ENCODE measurements at places on chromosomes 1 and 21.

- no peak for DNase-seq
Observed at GRCh38 chr1:53308506-53308905, 19.4 kb downstream of the LRP8 start.

- DNase-seq: no peak
Observed at GRCh38 chr1:232457595-232457994, 172.3 kb downstream of the SIPA1L2 start.

GRCh38 chr1:208909011-208909984 lies 665.1 kb upstream of the PLXNA2 start:
- no peak for DNase-seq

DNA sequence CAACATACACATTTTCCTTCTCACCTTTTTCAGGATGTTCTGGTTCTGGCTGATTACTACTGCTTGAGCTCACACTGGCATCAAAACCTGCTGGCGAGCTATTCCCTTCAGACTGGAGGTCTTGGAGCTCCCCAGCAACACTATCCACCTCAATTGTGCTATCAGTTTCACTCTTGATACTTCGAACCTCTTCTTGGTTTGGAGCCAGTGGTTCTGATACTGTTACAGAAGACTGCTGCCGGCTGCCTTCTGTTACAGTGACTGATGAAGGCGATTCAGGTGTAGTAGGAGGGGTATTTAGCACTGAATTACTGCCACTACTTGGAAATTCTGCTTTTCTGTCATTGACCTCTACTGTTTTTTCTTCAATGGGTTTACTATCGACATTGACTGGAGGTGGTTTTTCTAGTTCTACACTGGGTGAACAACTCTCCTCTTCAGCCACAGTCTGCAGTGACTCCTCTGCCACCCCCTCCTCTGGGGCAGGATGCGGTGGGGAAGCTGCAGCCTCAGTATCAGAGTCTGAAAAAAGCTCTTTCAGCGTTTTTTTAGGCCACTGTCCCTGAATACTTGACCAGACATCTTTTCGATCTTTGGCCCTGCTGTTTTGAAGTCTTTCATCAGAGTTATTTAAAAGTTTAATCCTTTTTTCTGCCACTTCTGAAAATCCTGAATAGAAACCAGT lies 20.7 kb upstream of the RBM34 start:
- no peak for DNase-seq

DNA sequence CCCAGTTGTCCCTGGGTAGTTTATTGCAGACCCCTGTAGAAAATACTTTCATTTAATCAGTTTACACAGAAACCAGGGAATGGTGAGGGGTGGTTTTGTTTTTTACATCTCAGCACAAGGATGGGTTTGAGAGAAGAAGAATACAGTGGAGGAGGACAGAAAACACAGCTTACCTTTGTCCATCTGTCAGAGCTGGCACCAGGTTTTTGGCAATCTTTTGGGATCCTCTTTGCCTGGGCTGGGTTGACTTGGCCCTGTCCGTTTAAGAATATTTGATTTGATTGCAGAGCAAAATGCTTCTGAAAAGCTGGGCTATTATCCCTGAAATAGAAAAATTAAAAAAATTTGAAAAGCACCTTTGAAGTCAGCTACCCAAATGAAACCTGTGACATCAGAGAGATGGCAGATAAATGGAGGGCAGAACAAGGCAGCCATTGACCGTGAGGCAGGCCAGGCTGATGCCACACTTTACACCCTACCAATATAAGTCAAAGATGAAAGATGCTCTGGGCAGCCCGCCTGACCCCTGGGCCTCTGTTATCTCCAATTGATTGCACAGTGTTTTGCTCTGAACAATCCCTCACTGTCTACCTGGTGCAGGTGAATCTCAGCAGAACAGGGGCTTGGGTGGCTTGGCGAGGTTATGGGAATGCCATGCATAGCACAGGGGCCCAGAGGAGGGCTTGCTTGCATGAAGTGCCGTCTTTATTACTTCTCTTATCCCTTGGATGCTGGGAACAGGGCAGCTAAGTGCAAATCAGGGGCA lies 218.8 kb downstream of the LMX1A start:
- DNase-seq: no peak

DNA sequence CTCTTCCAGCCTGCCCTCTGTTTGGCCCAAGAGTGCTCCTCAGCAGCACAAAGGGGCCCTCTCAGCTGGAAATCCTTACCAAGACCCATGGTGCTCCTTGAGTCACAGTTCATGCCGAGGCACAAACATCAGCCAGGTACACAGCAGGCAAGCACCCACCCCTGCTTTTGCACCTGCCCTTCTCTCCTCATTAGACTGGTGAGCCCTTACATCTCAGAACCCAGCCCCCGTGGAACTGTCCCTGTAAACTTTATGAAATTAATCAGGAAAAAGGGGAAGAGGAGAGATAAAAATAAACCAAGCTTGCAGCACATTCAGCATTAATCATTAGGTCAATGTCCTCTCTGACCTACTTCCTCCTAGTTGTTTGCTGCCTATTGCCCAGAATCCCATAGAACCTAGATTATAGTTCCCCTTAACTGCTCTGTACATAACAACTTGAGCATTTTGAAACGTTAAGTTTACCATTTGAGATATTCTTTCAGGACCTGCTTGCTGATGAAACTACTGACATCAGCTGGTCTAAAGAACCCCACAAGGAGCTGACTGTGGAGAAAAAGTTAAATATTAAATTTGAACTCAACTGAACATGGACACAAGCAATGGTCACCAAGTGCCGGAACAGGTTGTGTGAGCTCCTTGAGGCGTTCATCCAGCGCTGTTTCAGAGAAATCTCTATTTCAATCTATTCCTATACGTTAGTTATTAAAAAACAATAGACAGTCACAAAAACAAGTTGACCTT lies 738.4 kb downstream of the MATN1 start:
- no peak for DNase-seq

DNA sequence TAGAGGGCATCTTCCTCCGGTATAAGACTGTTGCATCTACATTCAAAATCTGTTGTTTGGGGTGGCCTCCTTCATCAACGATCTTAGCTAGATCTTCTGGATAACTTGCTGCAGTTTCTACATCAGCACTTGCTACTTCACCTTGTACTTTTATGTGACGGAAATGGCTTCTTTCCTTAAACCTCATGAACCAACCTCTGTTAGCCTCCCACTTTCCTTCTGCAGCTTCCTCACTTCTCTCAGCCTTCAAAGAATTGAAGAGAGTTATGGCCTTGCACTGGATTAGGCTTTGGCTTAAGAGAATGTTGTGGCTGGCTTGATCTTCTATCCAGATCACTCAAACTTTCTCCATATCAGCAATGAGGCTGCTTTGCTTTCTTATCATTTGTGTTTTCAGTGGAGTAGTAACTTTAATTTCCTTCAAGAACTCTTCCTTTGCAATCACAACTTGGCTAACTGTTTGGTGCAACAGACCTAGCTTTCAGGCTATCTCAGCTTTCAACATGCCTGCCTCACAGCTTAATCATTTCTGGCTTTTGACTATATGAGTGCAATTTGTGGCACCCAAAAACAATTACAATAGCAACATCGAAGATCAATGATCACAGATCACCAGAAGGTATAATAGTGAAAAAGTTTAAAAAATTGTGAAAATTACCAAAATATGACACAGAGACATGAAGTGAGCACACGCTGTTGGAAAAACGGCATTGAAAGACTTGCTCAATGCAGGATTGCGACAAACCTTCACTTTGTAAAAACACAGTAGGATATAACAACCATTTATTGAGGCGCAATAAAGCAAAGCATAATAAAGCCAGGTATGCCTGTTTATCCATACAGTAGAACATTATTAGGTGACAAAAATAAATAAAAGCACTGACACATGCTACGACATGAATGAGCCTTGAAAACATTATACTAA lies 56.7 kb upstream of the GFI1 start:
- DNase-seq: no peak

GRCh38 chr1:25137106-25137505 lies 95.2 kb downstream of the SYF2 start:
- no peak for DNase-seq

DNA sequence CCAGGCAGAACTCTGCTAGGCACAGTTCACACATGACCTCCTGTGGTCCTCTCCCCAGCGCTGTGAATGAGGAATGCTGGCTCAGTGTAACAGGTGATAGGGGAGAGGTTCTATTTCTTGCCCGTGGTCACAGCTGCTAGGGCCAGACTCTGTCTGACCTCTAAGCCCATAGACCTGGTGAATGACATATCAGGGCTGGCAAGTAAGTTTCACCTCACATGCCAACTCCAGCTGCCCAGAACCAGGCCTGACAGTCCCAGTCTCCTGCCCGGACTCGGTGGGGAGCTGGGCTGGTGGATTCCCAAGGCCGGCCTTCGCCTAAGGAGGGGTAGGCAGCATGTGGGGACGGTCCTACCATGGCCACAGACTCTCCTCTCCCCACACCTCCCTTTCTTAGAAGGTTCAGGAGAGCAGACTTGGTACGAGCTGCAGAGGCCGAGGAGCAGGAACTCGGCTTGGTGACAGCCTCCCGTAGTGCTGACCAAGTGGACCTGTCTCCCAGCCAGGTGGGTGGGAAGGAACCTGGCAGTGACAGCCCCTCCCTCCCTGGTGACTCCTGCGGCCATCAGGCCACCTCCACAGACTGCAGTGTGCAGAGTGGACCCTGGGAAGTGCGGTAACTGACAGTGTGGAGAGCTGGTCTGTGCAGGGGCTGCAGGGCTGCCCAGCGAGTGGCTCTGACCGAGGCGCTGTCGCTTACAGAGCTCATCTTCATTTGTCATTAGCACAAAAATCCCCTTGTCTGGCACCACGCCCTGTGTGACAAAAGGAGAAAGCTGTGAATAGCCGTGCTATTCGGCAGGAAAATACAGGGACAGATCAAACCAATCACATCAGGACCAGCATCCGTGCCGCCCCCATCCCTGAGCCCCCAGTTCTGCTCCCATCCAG lies 74.6 kb downstream of the SCCPDH start:
- no peak for DNase-seq

DNA sequence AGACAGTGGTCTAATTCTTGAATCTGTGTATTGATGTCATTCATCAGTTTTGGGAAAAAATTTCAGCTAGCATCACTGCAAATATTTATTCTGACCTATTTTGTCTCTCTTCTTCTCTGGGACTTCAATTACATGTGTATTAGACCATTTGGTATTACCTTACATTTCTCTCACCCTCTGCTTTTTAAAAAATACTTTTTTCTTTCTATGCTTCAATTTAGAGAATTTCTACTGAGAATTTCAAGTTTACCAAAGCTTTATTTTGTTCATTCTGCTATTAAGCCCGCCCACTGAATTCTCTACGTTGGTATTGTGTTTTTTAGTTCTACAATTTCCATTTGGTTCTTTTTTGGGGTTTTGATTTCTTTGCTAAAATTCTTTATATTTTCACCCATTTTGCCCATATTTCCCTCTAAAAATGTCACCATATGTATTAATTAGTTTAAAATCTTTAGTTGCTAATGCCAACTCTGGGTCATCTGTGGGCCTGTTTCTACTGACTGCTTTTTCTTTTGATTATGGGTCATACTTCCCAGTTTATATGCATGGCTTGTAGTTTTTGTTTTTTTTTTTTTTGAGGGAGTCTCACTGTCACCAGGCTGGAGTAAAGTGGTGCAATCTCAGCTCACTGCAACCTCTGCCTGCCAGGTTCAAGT lies 212.0 kb downstream of the DYRK1A start:
- DNase-seq: no peak

Data from CD8-positive, alpha-beta T cell (primary cell).